Stimulated activated CD4-positive, alpha-beta T cell treated with anti-CD3 and anti-CD28 coated beads, Interleukin-15, amount 100 ng/mL, for 1 hour (primary cell): ENCODE measurements at places on chromosomes 4 and X.
A peak's percentile ranks its signal among the peaks of the same experiment; 100 is the strongest.

DNA sequence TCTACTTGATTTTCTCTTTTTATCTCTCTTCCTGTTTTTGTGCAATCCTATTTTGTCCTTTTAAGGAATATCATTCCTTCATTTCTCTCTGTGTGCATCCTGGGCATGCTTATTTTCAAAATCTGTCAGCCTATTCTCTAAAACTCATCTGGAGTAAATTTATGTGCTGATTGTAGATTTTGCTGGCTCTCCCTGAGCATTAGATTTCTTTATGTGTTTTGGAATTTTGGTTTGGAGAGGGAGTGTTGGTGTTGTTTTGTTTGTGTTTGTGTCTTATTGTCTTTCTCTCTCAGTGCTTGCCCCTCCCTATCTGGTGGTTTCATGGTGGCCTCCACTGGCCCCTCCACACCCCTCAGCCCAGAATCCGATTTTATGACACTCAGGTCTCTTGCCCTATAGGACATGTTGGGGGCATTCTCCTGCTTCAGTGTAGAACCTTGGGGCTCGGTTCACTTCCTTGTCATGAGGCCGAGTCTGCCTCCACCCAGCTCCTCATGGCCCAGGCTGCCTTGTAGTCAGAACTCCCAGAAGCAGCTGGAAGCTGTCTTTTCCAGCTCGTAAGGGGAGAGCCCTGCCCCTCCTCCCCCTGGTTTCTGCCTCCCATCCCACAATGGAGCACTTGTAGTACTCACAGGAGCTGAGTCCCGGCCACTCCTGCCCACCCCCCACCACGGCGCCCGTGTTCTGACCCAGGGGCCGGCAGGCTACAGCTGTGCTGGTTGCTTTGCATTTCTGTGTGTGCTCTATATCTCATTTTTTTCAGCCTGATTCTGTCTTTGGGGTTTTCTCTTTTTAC lies 24.5 kb upstream of the PJA1 start:
- DNase-seq, result no peak

DNA sequence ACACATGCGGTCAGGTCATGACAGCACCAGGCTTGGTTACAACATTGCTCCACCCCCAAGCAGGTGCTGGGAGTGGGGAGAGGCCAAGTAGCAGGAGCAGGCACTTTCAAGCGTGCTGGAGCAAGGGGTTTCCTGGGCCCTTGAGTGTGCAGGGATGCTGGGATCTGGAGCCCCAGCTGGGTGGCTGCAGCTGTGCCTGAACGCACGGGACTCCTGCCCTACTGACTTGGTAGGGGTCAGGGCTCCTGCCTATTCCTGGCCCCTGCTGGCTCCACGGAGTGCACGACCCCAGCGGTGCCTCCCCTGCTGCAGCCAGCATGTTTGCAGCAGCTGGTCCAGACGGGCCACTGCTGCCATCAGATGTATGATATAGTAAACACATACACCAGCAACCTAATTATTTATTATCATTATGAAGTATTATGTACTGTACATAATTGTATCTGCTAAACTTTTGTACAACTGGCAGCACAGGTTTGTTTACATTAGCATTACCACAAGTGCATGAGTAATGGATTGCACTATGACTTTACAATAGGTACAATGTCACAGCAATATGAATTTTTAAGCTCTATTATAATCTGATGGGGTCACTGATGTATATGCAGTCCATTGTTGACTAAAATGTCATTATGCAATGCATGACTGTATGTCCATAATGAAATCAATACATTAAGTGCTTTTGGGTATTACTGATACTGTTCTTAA lies 620.6 kb downstream of the RAPGEF2 start:
- no peak for DNase-seq

DNA sequence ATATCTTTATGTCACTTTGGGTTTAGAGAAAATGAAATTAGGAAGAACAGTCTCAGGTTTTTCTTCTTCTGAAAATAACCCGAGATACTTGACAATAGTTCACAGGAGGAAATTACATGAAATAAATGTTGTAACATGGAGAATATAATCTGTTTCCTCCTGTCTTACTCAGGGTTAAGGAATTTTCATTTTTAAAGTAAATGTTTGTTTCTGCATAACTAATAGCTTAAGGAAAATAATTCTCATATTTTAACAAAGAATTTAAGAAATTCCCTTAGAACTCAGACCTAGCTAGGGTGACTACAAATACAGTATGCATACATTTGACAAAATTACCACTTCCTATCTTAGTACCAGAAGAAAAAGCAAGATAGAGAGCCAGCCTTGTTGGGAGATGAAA lies 17.2 kb upstream of the SPRY1 start:
- DNase-seq, result no peak

- DNase-seq, result peak; percentile 40
These were observed at the start of gene ZDHHC15 for GRCh38 chrX:75522565-75523431. TSS of gene ZDHHC15 (minus strand) at chrX:75523037. CDS start at chrX:75523024, 13 bp downstream.

- DNase-seq, result no peak
These were observed 223.1 kb downstream of the AFF2 start for GRCh38 chrX:148723551-148723950.

GRCh38 chr4:24770032-24770584 lies 25.3 kb upstream of the SOD3 start:
- no peak for DNase-seq

DNA sequence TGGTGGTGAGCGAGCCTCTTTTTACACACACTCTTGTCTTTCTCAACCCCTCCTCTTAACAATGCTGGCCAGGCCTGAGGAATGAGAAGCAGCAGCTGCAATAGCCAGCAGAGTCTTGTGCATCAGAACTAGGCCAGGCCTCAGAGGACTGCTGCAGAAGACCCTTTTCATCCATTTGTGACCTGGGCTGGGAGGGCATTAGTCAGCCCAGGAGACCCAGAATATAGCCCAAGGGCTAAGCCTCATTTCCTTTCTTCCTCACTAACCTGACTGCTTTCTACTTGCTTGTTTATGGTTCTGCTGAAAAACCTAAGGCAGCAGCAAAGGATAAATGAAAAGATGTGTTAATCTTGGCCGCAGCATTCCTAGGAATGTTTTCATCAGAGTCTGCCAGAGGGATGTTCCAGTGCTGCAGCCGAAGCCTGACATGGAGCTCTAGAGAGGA lies 254.7 kb upstream of the AR start:
- no peak for DNase-seq

GRCh38 chrX:78923198-78924015 lies 21.8 kb upstream of the P2RY10 start:
- no peak for DNase-seq

DNA sequence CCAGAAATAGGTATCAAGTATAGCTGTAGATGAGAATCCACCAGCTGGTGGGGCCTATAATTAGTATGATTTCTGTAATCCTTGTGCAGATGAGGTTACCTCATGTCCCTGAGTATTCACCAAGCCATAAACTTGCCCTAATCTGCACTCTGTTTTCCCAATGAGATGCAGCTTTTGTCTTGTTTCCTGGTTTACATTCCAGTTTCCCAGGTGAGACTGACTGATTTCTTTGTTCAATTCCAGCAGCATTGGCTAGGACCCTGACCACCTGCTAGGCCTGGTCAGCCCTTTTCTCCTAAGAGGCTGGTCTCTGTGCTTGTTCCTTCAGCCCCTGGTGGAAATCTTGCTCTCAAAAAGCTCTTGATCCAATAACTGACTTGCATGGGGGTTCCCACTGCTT lies 44.6 kb downstream of the GABRB1 start:
- DNase-seq, result no peak

DNA sequence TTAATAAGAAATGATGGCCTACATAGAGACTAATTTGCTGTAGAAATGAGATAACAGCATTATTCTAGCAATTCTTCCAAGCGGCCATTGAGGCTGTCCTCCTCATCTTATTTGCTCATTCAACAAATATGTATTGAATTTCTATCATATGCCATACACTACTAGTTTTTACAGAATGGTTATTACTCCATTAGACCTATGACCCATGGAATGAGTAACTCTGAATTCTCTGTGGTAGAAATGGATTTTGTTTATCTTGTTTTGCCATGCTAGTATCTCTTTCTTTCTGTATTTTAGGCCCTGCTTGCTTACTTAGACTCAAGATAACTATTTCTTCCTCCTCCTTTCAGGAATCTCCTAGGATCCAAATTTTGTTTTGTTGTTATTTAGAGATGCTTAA lies 103.5 kb downstream of the RPA4 start:
- no peak for DNase-seq

GRCh38 chr4:166415749-166416148 lies 542.7 kb downstream of the TLL1 start:
- DNase-seq, result no peak

DNA sequence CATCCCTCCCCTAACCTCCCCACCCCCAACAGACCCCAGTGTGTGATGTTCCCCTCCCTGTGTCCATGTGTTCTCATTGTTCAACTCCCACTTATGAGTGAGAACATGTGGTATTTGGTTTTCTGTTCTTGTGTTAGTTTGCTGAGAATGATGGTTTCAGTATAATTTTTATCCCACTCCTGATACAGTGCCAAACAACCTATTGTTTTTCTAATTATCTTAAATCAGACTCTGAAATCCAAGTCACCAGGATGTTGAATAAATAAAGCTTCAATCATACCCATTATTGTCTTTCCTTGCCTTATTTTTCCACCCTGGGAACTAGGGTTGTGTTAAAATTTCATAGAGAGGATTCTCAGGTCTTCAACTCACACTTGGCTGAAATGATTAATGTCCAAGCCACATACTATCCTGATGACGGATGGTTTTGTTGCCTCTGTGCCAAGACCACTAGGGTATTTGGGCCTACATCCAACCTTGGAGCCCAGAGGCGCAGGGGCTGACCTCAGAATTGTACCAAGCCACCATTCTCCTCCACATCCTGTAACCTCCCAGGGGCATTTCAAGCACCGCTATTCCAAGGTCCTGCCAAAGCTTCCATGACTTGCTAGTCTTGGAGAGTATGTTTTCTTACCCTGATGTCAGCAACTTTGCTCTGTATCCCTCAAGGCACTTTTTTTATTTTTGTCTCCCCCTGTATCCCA lies 332.4 kb downstream of the ARHGAP24 start:
- DNase-seq, result no peak

GRCh38 chr4:36568575-36568974 lies 287.2 kb downstream of the DTHD1 start:
- no peak for DNase-seq

GRCh38 chrX:73855546-73855945 lies 292.5 kb downstream of the CHIC1 start:
- peak; percentile 26 for DNase-seq

- no peak for DNase-seq
These were observed 39.5 kb downstream of the USP38 start for GRCh38 chr4:143224255-143224654.

- DNase-seq, result no peak
These were observed 39.3 kb downstream of the SLAIN2 start for GRCh38 chr4:48380583-48381167.

DNA sequence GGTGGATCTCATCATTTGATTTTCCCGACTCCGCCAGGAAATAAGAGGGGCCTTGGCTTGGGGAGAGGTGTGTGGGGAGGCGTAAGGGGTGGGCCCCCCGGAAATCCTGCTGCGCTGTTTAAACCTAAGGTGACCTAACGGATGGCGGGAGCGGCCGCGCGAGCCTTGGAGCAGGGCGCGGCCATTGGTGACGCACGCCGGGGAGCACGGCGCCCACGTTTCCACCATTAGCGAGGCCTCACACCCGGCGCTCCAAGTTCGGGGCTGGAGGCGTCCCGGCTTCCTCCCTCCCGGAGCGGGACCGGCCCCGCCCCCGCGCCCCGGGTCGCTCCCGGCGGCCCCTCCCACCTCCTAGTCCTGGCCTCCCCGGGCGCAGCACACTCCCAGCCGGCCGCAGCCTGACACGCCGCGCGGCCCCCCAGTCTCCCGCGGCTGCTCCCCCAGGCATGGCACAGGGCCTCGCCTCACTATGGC lies at the start of gene SMS:
Gene SMS, plus strand, starts transcription at position 354 of the 474 bp plus-strand sequence. Its CDS starts 116 bp downstream, at position 470.
- DNase-seq, result peak; percentile 4

DNA sequence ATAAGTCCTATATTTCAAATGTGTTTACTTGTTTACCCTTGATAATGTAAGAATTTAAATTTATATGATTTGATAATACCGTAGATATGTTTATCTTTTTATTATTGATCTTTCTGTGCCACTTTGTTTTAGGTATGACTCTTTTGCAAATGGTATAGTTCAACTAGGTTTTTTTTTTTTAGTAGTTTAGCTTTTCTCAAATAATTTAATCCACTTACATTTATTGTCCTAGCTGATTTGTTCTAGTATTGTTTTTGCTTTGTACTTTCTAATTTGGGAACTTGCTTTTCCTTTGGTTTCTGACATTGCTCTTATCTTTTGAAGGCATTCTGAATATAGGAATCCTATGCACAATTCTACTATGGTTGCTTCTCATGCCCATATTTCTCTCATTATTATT lies 98.9 kb upstream of the NAP1L5 start:
- no peak for DNase-seq

DNA sequence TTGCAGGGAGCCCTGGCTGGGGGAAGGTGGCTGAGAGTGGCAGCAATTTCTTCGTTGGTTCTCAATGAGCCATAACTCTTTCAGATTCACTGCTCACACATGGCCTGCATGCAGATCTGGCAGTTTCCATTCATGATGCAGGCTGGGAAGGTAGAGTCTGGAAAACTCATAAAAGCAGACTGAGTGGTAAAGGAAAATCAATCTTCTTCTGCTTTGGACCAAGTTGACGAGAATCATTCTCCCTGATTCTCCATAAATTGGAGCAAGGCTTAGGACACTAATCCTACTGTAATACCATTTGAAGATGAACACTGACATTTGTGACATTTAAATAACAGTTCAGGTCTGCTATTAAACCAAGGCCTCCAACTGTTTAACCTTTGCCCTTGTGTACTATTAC lies 35.3 kb upstream of the HAND2 start:
- no peak for DNase-seq

DNA sequence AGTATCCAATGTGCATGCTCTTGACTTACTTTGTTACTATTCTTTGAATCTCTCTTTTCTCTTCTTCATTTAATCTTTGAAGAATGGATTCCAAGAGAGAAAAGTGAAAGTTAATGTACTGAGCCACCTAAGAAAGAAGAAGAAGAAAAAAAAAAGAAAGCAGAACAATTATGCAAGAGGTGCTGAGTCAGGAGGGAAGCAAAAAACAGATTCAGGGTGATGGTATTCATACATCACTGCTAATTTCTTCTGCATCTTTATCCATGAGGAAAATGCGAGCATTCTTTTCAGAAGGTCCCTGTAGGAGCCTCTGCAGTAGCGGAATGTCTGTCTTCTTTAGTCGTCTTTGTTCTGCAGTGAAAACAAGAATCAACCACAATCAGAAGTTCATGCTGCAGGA lies 43.9 kb downstream of the RASSF6 start:
- DNase-seq, result no peak

DNA sequence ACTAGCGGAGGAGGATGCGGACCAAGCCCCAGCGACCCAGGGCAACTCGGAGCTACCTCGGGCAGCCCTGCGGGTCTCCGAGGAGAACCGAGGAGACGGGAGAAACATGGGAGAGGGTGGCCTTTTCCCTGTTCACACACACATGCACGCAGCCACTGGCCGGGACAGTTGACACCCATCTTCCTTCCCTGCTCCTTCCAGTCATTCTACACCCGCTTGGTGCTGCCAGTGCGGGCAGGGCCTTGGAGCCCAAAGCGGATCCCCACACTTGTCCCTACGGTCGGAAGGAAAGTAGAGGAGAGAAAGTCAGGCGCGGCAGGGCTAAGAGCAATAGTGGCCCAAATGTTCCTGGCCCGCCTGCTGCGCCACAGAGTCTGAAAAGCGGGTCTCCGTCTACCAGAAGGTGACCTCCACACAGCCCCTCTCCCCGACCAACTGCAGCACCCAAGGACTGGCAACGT lies 1.1 kb upstream of the PPP3CA start:
- DNase-seq, result no peak

GRCh38 chrX:68114573-68115129 lies 318.6 kb downstream of the OPHN1 start:
- DNase-seq, result no peak
